ENCODE measurements at places on chromosomes 7 and 10. TPM values are rescaled to one million over a fixed set of nuclear protein-coding genes. Genes with fewer than 3 reads are reported as not detected.

GRCh38 chr7:48575516-48575915 lies 348.8 kb upstream of the CDC14C start:
- no peaks in the 10 kb centered on the region for H3K4me1 ChIP-seq
- H3K4me3 ChIP-seq = no peak overlapping the region
- DNase-seq = no peak
- H3K36me3 ChIP-seq = no peaks in the 10 kb centered on the region
- no peak overlapping the region for H3K27ac ChIP-seq
- no peaks in the 10 kb centered on the region for H3K27me3 ChIP-seq

DNA sequence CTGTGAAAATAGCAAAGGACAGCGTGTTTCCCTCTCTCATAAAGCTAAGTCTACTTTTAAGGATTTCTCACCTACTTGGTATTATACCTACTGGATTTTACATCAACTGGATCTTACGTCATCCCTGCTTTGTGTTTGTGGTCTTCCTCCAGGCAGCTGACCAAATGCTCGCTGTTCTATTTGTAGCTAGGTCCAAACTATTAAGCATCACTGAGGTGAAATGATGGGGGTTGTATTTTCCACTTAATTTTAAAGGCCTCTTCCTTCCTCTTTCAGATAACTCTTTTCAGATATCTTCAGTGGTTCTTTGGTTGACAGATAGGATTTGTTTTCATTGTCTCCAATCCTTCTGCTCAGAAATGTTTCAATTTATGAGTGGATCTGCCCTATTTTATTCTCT lies 169.7 kb downstream of the RNLS start:
- H3K27me3 ChIP-seq = no peaks in the 10 kb centered on the region
- H3K4me1 ChIP-seq = no peaks in the 10 kb centered on the region
- no peak overlapping the region for H3K27ac ChIP-seq
- H3K4me3 ChIP-seq = no peak overlapping the region
- DNase-seq = no peak

DNA sequence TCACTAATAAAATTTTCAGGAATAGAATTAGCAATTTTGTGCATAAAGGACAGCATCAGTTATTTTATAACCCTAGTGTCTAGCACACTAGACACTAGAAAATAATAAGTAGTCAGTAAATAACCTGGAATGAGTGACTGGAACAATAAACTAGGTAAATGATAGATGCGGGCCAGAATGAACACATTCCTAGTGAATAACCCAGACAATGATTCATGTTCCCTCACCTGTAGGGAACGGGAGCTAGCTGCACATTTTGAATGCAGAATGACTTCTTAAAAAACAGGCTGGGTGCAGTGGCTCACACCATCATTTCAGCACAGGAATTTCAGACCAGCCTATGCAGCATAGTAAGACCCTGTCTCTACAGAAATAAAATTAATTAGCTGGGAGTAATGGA lies 3.2 kb upstream of the ATOH7 start:
- no peak for DNase-seq
- peaks cover 3% of the 10 kb centered on the region for H3K4me1 ChIP-seq
- no peak overlapping the region for H3K27ac ChIP-seq
- no peaks in the 10 kb centered on the region for H3K27me3 ChIP-seq
- no peak overlapping the region for H3K4me3 ChIP-seq

Gene DOCK4
- polyA plus RNA-seq = 8.7 TPM
